NCI-H1417 (cell line): ENCODE measurements at places on chromosomes 3 and 15.

- no peak for DNase-seq
Observed at GRCh38 chr3:152968388-152969024, 133.6 kb downstream of the P2RY1 start.

GRCh38 chr3:138184994-138185393 is 2.1 kb upstream of the ARMC8 start:
- no peak for DNase-seq

- no peak for DNase-seq
Observed at GRCh38 chr15:94840794-94841783, 609.7 kb downstream of the MCTP2 start.

- DNase-seq = no peak
Observed at GRCh38 chr15:77023576-77024272, 28.8 kb downstream of the PSTPIP1 start.

DNA sequence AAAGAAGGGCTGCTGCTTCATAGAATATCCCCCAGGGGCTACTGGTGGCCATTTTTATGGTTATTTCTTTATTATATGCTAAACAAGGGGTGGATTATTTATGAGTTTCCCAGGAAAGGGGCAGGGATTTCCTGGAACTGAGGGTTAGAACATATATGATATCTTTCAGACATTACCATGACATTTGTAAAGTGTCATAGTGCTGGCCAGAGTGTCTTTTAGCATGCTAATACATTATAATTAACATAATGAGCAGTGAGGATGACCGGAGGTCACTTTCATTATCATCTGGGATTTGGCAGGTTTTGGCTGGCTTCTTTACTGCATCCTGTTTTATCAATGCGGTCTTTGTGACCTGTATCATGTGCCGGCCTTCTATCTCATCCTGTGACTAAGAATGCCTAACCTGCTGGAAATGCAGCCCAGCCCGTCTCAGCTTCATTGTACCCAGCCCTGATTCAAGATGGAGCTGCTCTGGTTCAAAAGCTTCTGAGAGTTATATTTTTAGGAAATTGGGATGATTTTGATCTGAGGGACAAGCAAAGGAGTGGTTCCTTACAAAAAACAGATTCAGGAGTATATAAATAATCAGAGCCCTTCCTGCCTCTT is 9.1 kb upstream of the ZBTB20 start:
- DNase-seq = no peak

DNA sequence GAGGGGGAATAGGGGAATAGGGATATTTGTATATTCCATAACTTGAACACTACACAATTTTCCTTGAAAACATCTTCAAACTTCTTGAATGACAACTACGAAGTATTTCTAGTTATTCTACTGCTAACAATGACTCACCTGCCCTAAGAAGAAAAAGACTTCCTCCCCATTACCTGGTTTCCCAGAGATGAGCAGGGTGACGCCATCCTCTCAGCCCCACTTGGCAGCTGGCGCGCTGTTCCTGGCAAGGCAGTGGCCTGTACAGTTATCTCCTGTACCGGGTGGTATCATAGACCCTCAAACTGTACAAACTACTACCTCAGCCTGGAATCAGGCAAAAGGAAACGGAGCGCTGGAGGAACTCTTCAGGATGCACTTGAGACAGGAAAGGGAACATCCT is 10.4 kb downstream of the WDR82 start:
- DNase-seq = no peak

DNA sequence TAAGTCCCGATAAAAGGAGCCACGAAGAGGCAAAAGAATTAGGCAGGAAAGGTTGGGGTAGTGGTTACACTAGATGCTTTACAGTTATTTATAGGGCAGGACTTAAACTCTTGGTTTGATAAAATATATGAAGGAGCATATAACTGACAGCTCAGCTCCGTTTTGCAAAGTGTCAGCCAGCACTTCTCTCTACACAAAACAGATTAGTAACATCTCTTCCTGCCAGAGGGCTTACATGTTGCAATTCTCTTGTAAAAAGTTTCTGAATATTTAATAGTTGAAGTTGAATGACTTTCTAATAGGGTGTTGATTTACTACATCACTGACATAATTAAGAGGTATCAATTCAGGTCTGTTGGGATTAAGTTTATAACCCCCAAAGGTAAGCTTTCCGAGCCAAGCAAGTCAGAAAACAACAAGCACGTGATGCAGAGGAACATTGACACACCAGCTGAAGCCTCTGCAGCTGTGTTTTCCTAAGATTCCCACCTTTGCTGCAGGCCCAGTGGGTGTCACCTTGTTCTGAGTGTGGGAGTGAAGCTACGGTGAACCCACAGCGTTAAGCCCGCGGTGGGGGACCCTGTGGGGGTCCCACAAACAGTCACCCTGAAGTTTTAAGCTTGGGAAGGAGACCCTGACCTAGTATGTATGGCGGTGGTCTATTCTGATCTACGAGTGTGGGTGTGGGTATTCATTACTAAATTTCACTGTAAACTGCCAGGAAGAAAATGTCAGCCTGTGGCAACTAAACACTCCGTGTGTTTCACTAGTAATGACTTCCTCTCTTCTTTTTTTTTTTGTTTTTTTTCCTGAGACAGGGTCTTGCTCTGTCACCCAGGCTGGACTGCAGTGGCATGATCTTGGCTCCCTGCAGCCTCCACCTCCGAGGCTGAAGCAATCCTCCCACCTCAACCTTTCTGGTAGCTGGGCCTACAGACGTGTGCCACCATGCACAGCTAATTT is 22.0 kb upstream of the ATP13A3 start:
- peak; percentile 64 for DNase-seq

GRCh38 chr15:68431792-68432401 is at the start of gene ITGA11:
TSS of gene ITGA11 (minus strand) at chr15:68432163. CDS start at chr15:68432066, 97 bp downstream.
- DNase-seq = peak; percentile 83

GRCh38 chr3:72630327-72630968 is 217.8 kb downstream of the SHQ1 start:
- DNase-seq = peak; percentile 88

- DNase-seq = no peak
Observed at GRCh38 chr3:119862616-119863015, 80.7 kb downstream of the NR1I2 start.

DNA sequence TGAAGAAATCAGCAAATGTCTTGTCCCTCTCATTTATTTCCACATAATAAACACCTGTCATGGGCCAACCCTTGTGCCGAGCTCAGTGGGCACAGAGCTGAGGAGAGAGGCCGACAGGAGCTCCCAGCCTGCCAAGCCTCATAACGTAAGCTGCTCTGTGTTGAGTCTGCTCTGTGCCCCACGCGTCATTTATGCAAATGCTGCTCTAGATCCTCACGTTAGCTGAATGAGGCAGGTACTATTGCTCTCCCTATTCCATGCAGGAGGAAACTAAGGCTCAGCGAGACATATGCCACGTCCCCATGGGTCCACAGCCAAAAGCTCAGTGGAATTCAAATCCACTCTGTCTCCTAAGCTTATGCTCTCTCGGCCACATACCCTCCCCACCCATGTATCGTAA is 41.5 kb downstream of the EFCAB12 start:
- DNase-seq = no peak

DNA sequence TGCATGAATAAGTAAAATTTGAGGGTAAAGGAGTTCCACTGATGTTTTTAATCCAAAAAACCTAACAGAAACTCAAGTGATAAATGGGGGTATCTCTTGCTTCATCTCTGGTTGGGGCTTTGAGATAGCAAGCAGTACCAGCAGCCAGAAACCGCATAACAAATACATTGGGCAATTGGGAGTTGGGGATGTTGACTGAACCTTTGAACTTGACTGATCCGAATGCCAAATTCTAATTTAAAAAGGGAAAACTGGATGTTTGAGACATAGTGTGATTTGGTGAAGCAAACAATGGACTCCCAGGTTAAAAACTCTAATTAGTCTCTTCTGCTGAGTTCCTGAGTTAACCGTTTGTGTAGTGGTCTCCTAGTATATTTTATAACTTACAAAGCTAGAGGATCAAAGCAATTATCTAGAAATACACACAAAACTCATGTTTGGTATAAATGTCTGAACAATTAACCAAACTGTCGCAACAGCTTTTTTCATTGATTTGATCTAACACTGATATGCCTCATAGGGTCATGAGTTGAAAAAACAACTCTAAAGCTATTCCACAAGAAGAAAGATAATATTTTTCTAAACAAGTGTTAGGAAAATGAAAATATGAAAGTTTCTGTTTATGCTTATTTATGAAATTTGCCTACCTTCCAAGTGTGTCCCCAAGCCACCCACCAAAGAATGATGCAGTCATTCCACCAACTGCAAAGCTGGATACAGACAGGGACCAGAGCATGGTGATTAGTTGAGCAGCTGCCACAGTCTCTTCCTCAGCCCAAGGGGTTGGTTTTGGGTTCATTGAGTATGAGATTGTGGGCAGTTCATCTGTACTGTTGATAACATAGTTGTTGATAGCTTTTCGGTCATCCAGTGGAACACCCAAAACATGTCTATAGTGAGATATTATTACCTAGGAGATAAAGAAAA is 12.4 kb downstream of the SLC2A2 start:
- no peak for DNase-seq

- DNase-seq = no peak
Observed at GRCh38 chr15:25858952-25859760, 4.0 kb downstream of the ATP10A start.

DNA sequence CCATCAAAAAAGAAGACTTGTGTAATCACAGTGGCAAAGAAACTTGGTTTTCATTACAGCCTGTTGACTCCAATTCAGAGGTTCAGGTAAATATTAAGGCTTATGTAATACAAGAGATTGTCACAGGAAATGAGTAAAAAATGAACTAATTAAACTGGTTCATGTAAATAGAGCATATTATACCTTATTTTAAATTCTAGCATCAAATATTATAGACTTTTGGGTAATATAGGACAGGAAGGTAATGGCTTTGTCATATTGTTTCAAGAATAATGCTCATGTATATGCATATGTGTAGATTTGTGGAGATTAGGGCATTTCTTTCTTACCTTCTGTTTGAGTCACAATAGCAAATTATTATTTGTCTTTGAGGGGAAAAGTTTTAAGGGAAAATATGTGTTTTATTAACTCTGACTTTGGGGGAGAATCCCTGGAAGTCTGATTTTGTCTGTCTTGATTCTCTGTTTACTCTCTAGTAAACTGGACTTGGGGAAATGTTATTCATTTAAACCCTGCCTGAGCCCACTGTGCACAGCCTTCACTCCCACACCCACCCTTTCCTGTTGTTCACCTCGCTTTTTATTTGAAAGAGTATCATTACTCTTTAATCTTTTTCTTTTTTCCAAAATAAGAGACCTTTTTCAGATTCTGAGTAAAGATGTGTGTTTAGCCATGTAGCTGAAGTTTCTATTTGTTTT is 43.0 kb downstream of the RASA2 start:
- no peak for DNase-seq

GRCh38 chr15:99925661-99926461 is 192.6 kb upstream of the LYSMD4 start:
- DNase-seq = peak; percentile 76

DNA sequence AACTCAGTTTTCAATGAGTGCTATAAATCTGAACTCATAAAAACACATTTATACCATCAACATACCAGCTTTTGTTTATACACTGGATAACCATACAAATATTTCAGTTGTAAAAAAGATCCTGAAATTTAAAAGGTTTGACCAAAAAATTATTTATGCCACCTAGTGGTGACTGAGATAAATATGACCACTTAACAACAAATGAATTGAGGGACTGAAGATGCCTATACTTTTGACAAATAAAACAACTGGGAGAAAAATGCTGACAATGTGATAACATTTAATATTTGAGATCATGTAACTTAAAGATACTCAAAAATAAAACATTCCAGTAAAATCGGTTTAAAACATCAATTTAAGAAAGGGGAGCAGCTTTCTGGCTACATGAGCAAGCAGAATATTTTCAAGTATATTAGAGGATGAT is 30.4 kb downstream of the ATG3 start:
- peak; percentile 20 for DNase-seq

DNA sequence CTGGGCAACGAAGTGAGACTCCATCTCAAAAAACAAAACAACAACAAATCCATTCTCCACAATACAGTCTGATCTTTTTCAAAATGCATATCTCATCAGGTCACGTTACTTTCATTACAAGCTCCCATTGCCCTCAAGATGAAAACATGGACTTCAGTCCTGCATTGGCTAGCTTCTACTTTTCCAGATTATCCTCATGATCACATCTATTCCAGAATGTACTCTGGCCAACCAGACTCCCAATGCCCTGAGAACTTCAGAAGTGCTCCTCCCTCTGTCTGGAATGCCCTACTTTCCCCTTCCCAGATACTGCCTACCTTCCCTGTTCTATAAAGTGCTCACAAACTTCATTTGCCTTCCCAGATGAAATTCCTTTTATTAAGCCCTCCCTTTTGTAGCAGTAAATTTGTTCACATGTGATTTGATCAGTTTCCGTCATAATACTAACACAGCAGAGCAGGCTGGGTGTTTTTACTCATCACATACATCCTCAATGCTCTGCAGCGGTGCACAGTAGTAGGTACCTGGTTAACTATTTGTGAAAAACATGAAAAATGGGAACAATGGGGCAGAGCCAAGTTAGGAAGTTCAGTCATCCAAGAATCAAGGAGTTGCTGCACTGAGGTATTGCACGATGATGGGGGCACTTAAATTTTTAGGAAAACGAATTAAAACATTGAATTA is 5.3 kb downstream of the RPL22L1 start:
- no peak for DNase-seq

- DNase-seq = no peak
Observed at GRCh38 chr3:43260412-43260811, 25.9 kb upstream of the SNRK start.

DNA sequence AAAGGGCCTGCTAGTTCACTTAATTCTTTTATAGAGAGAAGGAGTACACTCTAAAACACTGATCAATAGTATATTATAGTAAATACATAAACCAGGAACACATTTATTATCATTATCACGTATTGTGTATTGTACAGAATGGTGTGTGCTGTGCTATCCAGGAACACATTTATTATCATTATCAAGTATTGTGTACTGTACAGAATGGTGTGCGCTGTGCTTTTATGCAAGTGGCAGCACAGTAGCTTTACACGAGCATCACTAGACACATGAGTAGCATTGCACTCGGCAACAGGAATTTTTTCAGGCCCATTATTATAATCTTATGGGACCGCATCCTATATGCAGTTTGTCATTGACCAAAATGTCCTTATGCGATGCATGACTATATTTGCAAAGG is 20.9 kb upstream of the MUC20 start:
- DNase-seq = no peak

GRCh38 chr3:58566398-58567250 is 10.6 kb downstream of the FAM107A start:
- DNase-seq = no peak

- DNase-seq = no peak
Observed at GRCh38 chr3:68912376-68912775, 20.0 kb downstream of the TAFA4 start.

GRCh38 chr3:125067225-125067624 is 11.4 kb upstream of the HEG1 start:
- DNase-seq = no peak

GRCh38 chr3:74537164-74537563 is 77.3 kb downstream of the CNTN3 start:
- no peak for DNase-seq

- DNase-seq = no peak
Observed at GRCh38 chr3:127003601-127004280, 20.8 kb downstream of the PLXNA1 start.

- DNase-seq = no peak
Observed at GRCh38 chr15:25900901-25901300, 37.8 kb upstream of the ATP10A start.

- no peak for DNase-seq
Observed at GRCh38 chr15:44177139-44177538, 17.9 kb downstream of the FRMD5 start.
